Omental fat pad (tissue), 4 donors: ENCODE measurements at places on chromosomes 12 and 14. TPM values are rescaled to one million over a fixed set of nuclear protein-coding genes. Genes with fewer than 3 reads are reported as not detected.

Gene KRT85
- not detected for total RNA-seq

DNA sequence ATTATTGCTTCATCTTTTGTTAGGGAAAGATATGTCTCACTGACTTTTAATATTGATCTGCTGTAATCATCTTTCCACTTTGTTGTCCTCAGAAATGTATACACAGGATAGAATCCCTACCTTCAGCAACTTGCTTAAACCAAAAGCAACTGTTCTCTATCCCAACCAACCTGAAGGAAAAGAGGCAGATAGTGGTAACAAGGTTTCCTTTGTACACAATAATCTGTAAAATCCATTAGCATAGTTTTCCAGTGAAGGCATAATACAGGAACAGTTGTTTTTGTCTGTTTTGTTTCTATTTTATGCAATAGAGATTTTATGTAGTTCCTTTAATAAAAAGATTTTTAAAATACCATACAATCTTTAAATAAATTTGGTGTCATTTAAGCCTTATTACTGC is 170.5 kb downstream of the PIK3C2G start:
- DNase-seq: no peak

DNA sequence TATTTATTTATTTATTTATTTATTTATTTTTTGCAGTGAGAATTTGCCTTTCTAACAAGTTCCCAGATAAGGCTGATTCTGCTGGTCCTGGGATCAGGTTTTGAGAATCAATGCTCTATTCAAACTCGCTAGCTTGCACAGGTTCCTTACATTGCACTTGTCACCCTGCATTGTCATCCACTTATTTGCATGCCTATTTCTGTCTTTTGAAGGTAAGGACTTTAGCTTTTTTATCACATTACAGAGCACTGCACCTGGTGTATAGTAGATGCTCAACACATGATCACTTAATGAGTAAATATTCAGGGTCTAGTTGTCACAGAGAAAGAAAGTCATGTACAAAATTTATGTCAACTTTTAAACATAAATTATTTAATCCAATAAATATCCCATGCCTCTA is 219.7 kb upstream of the BTG1 start:
- no peak for DNase-seq

DNA sequence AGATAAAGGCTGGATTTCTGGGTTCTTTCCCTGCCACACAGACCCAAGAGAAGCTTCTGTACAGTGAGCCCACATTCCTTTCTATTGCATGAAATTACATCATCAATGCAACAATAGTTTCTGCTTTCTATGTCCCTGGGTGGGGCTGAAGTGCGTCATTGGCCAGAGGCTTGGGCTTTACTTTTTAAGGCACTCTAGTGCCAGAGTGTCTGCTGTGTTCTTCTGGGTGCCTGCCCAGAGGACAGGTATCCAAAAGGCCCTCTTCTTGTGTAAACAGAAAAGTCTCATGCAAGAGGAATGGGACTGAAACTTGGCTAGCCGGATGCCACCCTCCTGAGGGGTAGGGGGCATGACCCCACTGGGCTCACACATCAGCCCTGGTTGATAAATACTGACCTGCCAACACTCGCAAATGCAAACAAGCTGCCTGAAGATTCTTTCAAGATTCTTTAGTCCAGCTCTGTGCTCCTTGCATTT is 5.9 kb downstream of the KRT86 start:
- no peak for DNase-seq

- DNase-seq: no peak
Observed at GRCh38 chr14:39680777-39681176, 248.5 kb upstream of the FBXO33 start.
